ENCODE measurements at places on chromosomes 2 and 18. TPM values are rescaled to one million over a fixed set of nuclear protein-coding genes. Genes with fewer than 3 reads are reported as not detected.

- H3K27me3 ChIP-seq = no peaks in the 10 kb centered on the region
- H3K4me3 ChIP-seq = no peak overlapping the region
- DNase-seq = no peak
- H3K4me1 ChIP-seq = no peaks in the 10 kb centered on the region
Measured at GRCh38 chr2:145197944-145198343, 678.0 kb upstream of the ZEB2 start.

- peaks cover 5% of the 10 kb centered on the region for H3K36me3 ChIP-seq
- no peak overlapping the region for H3K4me3 ChIP-seq
- no peaks in the 10 kb centered on the region for H3K4me1 ChIP-seq
- no peak for DNase-seq
Measured at GRCh38 chr2:53751728-53752127, 15.9 kb upstream of the CHAC2 start.

DNA sequence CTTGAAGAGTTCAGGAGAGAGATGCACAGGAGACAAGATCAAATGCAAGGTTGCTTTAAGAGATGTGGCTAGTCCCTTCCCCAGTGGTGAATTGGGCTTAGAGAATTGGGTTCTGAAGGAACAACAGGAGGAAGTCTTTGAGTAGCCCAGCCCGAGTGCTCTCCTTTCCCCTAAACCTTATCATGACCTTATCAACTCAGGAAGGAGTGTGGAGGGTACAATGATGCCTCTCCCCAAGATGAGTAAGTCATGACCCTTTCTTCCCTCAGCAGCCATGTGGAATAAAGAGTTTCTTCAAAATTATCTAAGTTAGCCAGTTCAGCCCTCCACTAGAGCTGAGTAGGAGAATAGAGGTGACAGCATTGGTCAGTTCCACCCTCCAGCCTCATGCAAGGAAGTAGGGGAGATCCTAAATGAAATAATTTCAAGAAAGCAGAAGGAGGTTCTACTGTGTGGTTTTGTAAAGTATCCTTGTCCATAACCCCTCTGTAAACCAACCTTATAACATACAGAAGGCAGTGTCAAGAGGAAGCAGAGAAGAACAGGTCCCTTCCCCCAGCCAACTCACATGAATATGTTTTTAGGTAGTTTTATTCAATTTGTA, 88.4 kb downstream of the ARHGAP15 start:
- H3K27ac ChIP-seq = no peak overlapping the region
- no peaks in the 10 kb centered on the region for H3K27me3 ChIP-seq
- peaks cover 16% of the 10 kb centered on the region for H3K36me3 ChIP-seq
- H3K4me1 ChIP-seq = peaks cover 37% of the 10 kb centered on the region
- no peak for DNase-seq

GRCh38 chr2:3664925-3665324, 6.9 kb downstream of the ALLC start:
- peaks cover 6% of the 10 kb centered on the region for H3K4me1 ChIP-seq
- DNase-seq = no peak
- H3K4me3 ChIP-seq = no peak overlapping the region
- H3K27ac ChIP-seq = no peak overlapping the region

DNA sequence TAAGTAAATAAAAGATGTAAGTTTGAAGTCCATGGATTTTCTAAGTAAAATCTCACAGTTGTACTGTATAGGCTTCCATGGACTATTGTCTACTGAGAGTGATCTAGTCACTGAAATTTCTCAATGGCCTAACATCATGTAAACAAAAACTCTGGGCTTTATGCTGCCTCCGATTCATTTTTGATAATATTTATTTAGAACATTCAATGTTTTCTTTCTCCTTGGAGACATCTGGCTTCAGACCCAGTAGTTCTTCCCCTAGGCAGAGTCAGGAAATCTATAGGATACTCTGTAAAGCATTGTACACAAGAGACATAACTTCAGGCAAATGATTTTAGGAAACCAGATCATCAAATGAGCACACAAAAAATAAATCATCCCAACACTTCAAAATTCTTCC, 1208.6 kb upstream of the ZEB2 start:
- no peaks in the 10 kb centered on the region for H3K27me3 ChIP-seq
- no peaks in the 10 kb centered on the region for H3K36me3 ChIP-seq
- no peak overlapping the region for H3K4me3 ChIP-seq
- DNase-seq = no peak
- no peaks in the 10 kb centered on the region for H3K4me1 ChIP-seq
- no peak overlapping the region for H3K27ac ChIP-seq

Gene TRIM54
- 0.17 TPM for total RNA-seq

GRCh38 chr2:134663451-134664450, 55.0 kb downstream of the TMEM163 start:
- H3K27me3 ChIP-seq = no peaks in the 10 kb centered on the region
- H3K36me3 ChIP-seq = no peaks in the 10 kb centered on the region
- no peak overlapping the region for H3K4me3 ChIP-seq
- no peak for DNase-seq
- H3K27ac ChIP-seq = no peak overlapping the region
- peaks cover 35% of the 10 kb centered on the region for H3K4me1 ChIP-seq

DNA sequence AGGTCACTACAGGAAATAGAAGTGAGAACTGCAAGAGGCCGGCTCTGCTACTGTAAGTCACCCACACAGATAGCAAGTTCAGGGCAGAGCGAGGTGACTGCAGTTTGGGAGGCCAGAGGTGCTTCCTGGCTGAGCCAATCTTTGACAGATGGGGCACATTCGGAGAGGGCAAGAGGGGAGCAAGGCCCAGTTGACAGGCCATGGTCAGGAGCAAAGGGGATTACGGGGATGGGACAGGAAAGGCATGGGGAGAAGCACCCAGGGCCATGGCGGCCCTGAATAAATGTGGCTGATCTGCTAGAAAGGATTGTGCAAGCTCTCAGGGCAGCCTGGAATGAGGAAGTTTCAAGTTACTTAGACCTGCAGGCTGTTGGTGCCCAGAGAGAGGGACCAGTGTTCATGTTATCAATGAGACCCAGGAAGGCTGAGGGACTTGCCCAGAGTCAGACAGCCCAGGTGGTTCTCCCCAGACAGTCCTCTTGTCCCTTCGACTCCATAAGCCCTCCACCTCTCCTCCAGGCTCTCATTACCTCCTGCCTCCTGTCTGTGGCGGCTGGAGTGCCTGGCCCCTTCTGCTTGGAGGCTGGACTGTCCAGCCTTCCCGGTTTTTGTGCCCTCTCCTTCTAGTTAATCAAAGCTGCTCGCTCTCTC, 123.3 kb downstream of the CTIF start:
- H3K36me3 ChIP-seq = no peaks in the 10 kb centered on the region
- no peak for DNase-seq
- H3K27me3 ChIP-seq = no peaks in the 10 kb centered on the region
- H3K27ac ChIP-seq = no peak overlapping the region

DNA sequence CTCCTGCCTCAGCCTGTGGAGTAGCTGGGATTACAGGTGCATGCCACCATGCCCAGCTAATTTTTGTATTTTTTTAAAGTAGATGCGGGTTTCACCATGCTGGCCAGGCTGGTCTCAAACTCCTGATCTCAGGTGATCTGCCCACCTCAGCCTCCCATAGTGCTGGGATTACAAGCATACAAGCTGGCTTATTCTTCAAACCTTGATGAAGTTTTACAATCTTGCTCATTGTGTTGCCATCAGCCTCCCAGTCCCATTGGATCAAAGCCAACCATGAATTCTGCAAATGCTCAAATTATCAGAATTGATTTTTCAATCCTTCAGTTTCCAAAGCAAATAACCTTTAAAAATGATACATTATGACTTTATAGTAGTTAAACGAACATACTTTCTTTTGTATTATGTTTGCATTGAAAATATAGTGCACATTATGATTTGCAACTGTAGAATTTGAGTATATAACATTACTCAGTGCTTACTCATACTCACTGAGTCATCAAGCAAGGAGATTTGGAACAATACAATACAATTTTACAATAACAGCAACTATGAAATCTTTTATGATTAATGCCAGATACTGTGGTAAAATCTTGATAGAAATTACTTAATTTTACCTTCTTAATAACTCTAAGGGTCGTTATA, 1491.9 kb upstream of the CELF4 start:
- no peak overlapping the region for H3K27ac ChIP-seq
- H3K4me3 ChIP-seq = no peak overlapping the region
- H3K36me3 ChIP-seq = no peaks in the 10 kb centered on the region

- H3K27ac ChIP-seq = no peak overlapping the region
- no peak for DNase-seq
- H3K4me3 ChIP-seq = no peak overlapping the region
- peaks cover 18% of the 10 kb centered on the region for H3K4me1 ChIP-seq
Measured at GRCh38 chr2:99139003-99139402, 2.5 kb upstream of the C2orf15 start.

DNA sequence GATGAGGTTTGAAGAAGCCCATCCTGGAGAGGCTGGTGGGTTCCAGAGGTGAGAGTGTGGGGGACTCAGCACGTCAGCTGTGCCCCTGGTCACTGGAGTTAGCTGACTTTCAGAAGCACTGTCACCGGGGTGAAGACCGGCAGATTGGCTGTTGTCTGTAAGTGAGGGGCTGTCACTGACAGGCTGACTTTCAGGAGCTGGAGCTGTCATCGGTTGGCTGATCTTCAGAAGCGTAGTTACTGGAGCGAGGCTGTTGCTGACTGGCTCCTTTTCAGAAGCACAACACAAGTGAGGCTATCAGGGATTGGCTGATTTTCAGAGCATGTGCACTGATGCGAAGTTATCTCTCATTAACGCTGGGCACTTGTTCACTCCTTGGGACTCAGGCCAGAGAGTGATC, 738.4 kb upstream of the ID2 start:
- no peak for DNase-seq
- no peak overlapping the region for H3K4me3 ChIP-seq
- no peaks in the 10 kb centered on the region for H3K27me3 ChIP-seq
- H3K27ac ChIP-seq = no peak overlapping the region
- no peaks in the 10 kb centered on the region for H3K36me3 ChIP-seq

DNA sequence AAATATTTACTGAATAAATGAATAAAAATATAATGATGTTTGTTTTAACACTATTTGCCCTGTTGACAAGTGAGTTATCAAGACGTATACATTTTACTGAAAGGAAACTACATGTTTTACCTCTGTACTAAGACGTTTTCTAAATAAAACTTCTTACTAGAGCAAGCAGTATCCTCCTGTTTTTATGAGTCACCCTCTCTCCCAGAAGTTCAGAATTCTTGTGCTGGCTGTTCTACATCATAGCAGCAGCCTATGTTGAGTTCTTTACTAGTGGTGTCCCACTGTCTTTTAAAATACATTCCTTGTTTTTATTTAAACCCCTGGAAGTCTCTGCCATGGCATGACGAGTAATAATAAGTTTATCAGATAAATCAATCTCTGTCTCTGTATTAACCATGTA, 297.4 kb downstream of the CALCRL start:
- H3K27me3 ChIP-seq = no peaks in the 10 kb centered on the region
- no peaks in the 10 kb centered on the region for H3K4me1 ChIP-seq
- no peaks in the 10 kb centered on the region for H3K36me3 ChIP-seq
- DNase-seq = no peak
- H3K4me3 ChIP-seq = no peak overlapping the region

GRCh38 chr2:17798338-17798737, 17.9 kb upstream of the MSGN1 start:
- no peak overlapping the region for H3K4me3 ChIP-seq
- H3K36me3 ChIP-seq = no peaks in the 10 kb centered on the region
- no peak overlapping the region for H3K27ac ChIP-seq
- no peaks in the 10 kb centered on the region for H3K27me3 ChIP-seq
- no peaks in the 10 kb centered on the region for H3K4me1 ChIP-seq

DNA sequence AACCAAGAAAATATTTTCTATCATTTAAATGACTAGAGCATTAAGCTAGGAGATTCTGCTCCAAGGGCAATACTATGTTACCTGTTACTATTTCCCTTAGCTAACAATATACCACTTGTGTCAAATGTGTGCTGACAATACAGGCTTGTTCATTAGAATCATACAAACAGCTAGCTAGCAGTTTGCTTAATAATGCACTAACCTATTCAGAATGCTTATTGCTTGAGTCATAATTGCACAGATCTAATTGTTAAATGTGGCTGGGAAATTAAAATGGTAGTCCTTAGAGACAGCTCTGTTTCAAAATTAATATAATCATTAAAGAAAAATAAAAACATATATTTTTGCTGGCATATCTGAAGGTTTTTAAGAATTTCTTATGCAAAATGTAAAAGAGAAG, 344.2 kb downstream of the ERBB4 start:
- no peak overlapping the region for H3K27ac ChIP-seq
- no peak for DNase-seq

Gene SERPINB10
- not detected for total RNA-seq

- no peak for DNase-seq
- peaks cover 4% of the 10 kb centered on the region for H3K36me3 ChIP-seq
- no peak overlapping the region for H3K4me3 ChIP-seq
Measured at GRCh38 chr2:134408386-134408785, 154.5 kb downstream of the MGAT5 start.

All from CD4-positive, alpha-beta memory T cell (primary cell).